B cell (primary cell): ENCODE measurements at places on chromosomes 13 and 19.
A peak's percentile ranks its signal among the peaks of the same experiment; 100 is the strongest.

DNA sequence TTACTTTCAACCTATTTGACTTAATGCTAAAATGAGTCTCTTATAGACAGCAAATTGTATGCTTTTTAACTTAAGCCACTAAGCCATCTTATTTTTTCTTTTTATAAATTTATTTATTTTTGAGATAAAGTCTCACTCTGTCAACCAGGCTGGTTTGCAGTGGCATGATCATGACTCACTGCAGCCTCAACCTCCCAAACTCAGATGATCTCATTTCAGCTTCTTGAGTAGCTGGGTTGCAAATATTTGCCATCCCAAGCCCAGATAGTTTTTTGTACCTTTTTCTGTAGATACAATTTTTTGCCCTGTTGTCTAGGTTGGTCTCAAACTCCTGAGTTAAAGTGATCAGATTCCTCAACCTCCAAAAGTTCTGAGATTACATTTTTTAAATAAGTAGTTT is 27.1 kb downstream of the ZNF714 start:
- no peak for DNase-seq

GRCh38 chr13:23470790-23471614 is 37.5 kb upstream of the SACS start:
- no peak for DNase-seq

GRCh38 chr13:99819967-99820366 is 151.6 kb downstream of the ZIC5 start:
- DNase-seq = no peak

- no peak for DNase-seq
These were observed 7.4 kb upstream of the CEBPG start for GRCh38 chr19:33366127-33366526.

DNA sequence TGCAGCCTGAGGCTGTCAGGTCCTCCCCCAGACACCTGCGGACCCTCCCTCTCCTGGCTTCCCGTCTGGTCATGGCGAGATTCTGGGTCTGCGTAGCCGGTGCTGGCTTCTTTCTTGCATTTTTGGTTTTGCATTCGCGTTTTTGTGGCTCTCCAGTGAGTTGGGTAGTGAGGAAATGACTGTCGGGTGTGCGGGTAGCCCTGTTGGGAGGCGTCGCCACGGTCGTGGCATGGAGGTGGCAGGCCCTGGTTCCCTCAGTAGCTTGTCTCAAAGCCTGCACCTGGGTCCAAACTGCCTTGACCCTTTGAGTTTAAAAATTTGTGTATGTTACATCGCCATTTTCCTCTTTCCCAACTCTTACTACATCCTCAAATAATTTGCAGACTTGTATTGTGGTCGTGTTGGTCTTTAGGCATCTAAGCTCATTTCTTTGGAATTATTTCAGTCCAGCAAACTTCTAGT is 344 bp downstream of the NHLRC3 start:
- no peak for DNase-seq

GRCh38 chr13:93976528-93976927 is 503.0 kb downstream of the DCT start:
- DNase-seq = no peak

- DNase-seq = no peak
These were observed 106.4 kb downstream of the ATP8A2 start for GRCh38 chr13:25478186-25478585.

DNA sequence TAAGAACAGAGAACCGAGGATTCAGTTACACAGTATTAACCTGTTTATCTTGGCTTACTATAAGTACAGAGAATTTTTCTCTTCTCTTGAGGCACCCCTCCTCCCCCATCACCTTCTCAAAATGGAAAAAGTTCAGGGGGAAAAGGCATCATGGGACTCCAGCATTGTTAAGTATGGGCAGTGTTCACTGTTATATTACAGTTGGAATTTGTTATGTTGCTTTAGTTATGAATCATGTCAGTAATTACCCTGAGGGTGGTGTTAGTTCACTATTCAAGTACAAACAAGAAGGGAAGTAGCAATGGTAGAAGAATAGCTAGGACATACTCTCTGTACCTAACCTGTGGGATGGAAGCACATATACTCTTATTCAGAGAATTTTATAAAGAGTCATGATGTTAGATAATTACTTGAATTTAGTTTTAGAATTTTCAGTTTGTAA is 12.0 kb downstream of the LPAR6 start:
- DNase-seq = no peak

DNA sequence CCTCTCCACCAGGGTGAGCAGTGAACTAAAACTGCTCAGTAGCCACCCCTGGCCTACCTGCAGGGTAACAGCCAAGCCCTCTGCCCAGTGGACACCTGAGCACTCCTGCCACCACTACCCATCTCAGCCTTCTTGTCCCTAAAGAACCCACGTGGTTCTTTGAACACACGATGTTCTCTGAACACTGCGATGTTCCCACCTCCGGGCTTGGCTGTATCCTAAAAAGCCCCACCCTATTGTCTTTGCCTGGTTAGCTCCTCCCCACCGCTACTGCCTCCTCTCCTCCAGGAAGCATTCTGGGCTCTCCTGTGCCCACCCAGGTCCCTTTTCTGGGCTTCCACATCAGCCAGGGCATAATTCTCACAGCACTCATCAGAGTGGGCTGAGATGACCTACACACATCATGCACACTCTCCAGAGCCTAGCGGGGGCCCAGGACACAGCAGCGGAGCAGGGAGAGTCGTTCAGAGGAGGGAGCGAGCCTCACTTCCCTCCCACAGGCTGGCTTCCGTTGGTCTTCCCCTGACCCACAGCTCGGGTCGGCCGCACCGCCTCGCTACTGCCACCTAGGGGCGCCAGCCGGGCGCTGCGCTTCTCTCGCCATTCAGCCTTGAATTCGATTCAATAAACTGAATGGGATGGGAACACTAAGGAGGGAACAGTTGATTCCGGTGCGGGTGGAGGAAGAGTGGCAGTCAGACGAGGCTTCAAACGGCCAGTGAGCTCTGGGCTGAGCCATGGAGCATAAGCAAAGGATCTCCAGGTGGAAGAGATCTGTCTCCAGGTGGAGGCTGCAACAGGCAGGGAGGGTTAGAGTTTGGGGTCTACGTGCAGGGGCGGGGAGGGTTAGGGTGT is 3.2 kb downstream of the ELAVL1 start:
- DNase-seq = peak; percentile 83

- DNase-seq = no peak
These were observed 246.1 kb upstream of the DACH1 start for GRCh38 chr13:72113076-72113475.

GRCh38 chr19:49056101-49056901 is 1.2 kb downstream of the CGB7 start:
- peak; percentile 74 for DNase-seq

DNA sequence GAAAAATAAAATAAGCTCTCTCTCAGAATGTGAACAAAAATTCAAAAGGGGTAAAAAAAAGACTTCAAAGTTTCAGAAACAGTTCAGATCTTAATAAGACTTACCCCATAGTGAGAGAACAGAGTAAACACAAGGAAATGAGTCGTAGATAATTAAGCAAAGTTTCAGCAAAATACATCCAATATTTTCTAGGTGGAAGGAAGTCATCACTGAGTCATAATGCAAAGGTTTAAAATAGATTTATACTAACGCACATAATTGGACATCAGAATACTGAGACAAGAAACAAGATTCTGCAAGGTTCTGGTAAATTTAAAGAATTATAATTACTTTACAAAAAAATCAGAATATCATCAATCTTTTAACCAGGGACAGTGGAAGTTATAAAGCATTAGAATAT is 1370.7 kb upstream of the ATXN8OS start:
- no peak for DNase-seq

DNA sequence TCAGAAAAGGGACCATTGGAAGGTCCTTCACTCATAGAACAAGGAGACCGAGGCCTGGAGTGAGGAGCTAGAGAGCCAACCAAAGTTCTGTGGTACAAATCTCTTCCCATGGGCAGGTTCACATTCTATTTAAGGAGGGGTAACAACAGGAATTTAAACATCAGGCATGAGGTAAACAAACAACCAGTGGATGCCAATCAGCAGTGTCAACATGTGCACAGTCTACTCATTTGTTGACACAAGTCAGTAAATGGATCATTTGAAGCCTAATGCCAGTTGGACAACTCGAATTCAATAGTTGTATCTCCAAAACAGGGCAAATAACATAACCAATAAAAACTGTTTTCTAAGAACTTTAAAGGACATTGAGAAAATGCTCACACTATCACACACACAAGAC is 6.3 kb upstream of the DOCK9 start:
- DNase-seq = no peak

GRCh38 chr19:40528078-40528477 is 48.6 kb upstream of the SHKBP1 start:
- no peak for DNase-seq

DNA sequence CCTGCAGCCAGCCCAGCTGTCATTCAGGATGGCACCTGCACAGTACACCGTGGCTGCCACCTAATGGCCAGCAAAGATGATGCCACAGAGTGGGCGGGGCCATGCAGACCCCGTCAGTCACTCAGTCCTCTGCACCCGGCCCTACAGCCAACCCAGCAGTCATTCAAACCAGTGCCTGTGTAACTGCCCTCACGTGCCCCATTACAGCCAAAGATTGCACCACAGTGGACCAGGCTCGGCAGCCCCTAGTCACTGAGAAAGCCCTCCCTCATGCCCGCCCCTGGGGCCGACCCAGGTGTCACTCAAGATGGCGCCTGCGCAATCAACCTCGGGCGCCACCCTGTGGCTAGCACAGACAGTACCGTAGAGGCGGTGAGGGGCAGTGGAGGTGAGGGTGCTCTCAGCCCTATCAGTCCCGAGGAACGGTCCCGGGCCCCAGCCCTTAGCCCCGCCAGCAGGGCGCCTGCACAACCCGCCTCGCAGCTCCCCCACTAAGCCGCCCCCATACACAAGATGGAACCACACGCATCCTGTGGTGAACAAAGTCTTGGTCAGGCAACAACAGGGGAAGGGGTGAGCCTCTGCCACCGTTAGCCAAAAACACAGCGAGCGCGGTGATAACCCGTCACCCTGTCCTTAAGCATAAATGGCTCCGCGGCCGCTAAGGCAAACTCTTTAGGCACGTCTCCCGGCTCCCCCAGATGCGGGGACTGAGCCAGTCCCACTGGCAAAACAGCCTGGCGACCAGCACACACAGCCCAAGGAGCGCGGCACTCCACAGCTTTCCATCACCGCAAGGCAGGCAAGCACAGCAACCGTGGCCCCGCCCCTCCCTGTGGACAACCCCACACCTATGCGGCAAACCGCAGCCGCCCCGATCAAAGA is 2.3 kb downstream of the PEG3 start:
- DNase-seq = peak; percentile 15

DNA sequence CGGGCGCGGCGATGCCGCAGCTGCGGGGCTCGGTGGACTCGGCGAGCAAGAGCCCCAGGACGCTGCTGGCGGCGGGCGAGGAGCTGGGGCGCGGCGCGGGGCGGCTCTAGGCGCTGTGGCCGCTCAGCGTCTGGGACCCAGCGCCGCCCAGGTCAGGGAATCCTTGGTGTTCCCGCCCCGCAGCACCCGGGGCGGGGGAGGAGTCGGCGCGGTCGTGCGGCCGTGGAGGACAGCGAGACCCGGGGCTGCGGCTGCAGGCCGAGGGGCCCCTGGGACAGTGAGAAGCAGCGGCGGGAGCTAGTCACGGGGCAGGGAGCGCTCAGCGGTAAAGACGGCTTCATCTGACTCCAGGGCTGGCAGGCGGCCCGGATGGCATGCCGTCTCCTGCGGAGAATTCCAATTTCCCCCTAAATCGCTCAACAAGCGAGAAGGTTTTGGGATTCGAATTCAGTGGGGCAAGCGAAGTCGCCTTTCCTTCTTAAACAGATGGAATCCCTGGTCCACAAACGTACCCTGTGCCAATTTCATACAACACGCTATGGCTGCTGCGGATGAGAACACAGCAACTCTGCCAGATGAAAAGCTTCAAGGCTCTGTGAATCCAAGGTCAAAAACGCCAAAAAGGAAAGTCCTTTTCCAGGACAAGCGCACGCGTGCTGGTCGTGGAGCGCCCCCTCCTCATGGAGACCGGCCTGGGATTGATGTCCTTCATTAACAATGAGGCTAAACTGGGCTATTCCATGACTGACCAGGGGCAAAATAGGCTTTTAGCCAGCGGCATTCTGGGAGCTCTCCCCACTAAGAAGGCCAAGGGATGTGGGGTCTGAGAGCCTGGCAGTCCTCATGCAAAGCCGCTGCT is 4.2 kb upstream of the ZSCAN4 start:
- DNase-seq = peak; percentile 51

GRCh38 chr13:102699504-102699903 is 4.7 kb upstream of the METTL21C start:
- DNase-seq = no peak

- no peak for DNase-seq
These were observed 123.1 kb downstream of the B3GLCT start for GRCh38 chr13:31322702-31323405.

- no peak for DNase-seq
These were observed 548.2 kb upstream of the SLITRK1 start for GRCh38 chr13:84430446-84430845.

- peak; percentile 38 for DNase-seq
These were observed 1.7 kb downstream of the TRAPPC5 start for GRCh38 chr19:7682175-7682855.

DNA sequence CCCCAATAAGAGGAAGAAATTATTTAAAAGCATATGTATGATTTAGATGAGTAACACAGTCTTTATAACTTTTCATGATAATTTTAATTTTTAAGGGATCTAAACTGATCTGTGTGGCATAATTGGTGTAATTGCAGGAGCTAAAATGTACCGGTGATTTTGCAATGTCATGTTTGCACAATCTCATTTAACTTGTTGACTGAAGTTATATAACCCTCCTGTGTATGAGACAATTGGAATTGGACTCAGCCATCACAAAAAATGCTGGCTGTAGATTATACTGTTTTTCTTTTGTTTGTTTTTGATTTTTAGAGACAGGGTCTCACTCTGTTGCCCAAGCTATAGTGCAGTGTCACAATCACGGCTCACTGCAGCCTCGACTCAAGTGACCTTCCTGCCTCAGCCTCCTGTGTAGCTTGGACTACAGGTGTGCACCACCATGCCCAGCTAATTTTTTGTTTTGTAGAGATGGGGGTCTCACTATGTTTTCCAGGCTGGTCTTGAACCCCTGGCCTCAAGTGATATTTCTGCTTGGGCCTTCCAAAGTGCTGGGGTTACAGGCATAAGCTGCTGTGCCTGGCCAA is 26.1 kb downstream of the FGF9 start:
- DNase-seq = no peak

GRCh38 chr13:20566468-20566897 is 474 bp upstream of the IFT88 start:
- no peak for DNase-seq

- no peak for DNase-seq
These were observed 120.2 kb downstream of the RXFP2 start for GRCh38 chr13:31859571-31859970.
